Activated T-helper 2 cell treated with anti-CD3 and anti-CD28 coated beads, Interferon-gamma antibody, Interleukin-2, Interleukin-4, amounts not matched to agents 10 μg/mL and 5 μg/mL and 100 μg/mL, durations not matched to agents 14 hours and 24 hours and 36 hours (primary cell): ENCODE measurements at places on chromosomes 6 and 20.

DNA sequence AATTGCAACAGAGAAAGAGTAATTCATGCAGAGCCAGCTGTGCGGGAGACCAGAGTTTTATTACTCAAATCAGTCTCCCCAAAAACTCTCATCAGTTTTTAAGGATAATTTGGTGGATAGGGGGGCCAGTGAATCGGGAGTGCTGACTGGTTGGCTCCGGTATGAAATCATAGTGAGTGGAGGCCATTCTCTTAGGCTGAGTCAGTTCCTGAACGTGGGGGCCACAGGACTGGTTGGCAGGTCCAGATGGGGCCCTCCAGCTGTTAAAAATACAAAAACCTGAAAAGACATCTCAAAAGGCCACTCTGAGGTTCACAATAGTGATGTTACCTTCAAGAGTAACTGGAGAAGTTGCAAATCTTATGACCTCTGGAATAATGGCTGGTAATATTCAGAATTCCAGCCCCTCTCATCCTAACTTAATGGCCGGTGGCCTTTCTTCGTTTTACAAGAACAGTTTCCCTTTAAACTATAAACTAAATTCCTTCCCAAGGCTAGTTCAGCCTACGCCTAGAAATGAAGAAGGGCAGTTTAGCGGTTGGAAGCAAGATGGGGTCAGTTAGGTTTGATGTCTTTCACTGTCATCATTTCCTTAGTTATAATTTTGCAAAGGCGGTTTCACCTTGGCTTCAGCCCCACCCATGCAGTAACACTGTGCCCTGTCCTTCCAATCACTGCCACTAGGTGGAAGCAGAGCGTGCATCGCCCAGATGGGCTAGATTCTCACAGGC lies 6.8 kb upstream of the MICA start:
- no peaks in the 10 kb centered on the region for H3K36me3 ChIP-seq
- H3K4me1 ChIP-seq: peaks cover 26% of the 10 kb centered on the region

GRCh38 chr6:170347091-170347490 lies 40.5 kb downstream of the FAM120B start:
- peak overlapping the region; percentile 58 for H3K27ac ChIP-seq
- peaks cover 65% of the 10 kb centered on the region for H3K36me3 ChIP-seq
- no peak overlapping the region for H3K4me3 ChIP-seq
- peaks cover 28% of the 10 kb centered on the region for H3K4me1 ChIP-seq
- no peaks in the 10 kb centered on the region for H3K27me3 ChIP-seq
- DNase-seq: no peak

DNA sequence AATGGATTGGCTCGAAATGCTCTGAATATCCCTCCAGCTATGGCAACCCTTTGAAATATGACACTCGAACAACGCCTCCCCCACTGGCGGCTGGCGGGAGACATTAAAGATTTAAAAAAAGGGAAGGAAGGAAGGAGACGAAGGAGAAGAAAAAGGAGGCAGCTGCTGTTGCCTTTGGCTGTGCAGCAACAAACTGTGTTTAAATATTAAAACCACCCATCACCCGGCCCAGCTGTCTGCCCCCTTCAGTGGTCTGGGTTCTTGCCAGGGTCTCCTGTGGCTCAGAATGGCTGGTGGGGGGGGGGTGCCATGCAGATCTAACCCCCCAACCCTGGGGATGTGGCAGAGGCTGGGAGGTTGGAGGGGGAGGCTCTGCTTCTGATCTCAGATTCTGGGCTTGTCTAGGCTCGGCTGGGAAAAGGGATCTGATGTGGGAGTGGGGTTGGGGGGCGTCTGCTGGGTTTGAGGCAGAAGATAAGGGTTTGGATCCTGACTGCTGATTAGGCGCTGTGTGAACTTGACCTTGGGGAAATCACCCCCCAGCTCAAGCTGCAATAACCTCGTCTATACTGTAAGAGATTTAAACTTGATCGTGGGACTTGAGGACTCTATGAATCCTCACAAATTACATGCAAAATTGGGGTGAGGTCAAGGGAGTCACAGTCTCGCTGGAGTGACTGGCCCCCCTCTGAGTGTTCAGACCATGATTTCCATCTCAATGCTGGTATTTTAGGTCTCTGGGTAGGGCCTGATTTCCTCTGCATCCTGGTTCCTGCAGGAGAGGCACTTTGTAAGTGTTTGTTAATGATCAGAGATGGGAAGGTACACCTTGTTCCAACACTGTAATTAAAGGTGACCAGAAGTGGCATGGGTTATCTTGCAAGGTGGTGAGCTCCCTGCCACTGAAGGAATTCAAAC lies 40.3 kb upstream of the BLCAP start:
- H3K27me3 ChIP-seq: peaks cover 39% of the 10 kb centered on the region
- no peak overlapping the region for H3K27ac ChIP-seq
- H3K4me1 ChIP-seq: no peaks in the 10 kb centered on the region
- DNase-seq: no peak
- H3K4me3 ChIP-seq: no peak overlapping the region

DNA sequence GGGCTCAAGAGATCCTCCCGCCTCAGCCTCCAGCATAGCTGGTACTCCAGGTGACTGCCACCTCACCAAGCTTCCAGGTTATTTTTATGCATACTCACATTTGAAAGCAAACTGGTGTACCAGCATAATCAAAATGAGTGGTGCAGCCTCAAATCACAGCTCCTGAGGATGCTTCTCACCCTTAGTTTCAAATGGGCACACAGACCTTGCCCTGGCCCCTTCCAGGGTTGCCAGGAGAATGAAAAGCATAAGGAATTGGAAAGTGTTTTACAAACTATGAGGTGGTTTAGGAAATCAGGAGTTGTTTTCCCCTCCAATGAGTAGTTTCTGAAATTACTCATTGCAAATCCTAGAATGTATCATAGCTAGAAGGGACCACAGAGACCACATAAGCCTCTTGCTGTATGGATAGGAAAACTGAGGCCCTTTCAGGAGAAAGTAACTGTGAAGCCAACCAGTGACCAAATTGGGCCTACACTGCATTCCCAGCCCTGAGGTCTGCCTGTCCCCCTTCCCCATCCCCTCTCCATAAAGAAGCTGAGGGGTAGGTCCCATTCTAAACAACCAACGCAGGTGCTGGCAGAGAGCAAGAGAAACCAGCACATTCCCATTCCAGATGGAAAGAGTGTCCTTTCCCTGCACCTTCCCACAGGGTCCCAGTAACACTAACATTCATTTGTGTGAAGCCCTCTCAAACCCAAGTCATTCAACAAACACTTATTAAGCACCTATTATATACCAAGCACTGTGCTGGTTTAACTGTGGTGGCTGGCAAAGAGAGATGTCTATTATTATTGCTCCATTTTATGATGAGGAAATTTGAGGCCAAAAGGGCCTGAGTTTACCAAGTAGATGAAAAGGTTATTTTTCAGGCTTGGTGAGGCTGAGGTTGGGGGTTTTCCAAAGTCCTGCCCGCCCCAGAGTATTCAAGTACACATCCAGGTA lies 2.1 kb upstream of the E2F1 start:
- peaks cover 12% of the 10 kb centered on the region for H3K36me3 ChIP-seq
- peaks cover 54% of the 10 kb centered on the region for H3K4me1 ChIP-seq
- H3K4me3 ChIP-seq: no peak overlapping the region
- no peaks in the 10 kb centered on the region for H3K27me3 ChIP-seq

DNA sequence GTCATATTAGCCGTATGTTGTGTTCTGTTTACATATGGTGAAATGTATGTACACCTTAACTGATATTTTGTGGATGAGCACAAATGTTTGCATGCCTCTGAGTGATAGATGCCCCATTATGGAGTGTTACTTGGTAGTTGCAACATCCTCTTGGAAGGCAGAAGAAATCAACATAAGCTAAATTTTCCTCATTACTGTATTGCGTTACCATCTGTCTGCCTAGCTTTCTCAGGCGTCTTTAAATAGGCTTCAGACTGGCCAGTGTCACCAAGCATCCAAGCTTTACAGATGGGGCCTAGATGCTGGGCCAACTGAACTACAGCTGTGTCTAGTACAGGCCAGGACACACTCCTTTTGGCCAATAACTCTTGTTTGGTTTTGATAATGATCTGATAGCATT lies 250.6 kb downstream of the SAMD5 start:
- no peaks in the 10 kb centered on the region for H3K27me3 ChIP-seq
- H3K27ac ChIP-seq: no peak overlapping the region
- no peak for DNase-seq
- no peaks in the 10 kb centered on the region for H3K4me1 ChIP-seq

GRCh38 chr20:42790111-42790510 lies 399.6 kb downstream of the PTPRT start:
- no peaks in the 10 kb centered on the region for H3K4me1 ChIP-seq
- DNase-seq: no peak
- H3K27ac ChIP-seq: no peak overlapping the region
- H3K27me3 ChIP-seq: no peaks in the 10 kb centered on the region
- H3K36me3 ChIP-seq: no peaks in the 10 kb centered on the region
- H3K4me3 ChIP-seq: no peak overlapping the region

- no peak overlapping the region for H3K27ac ChIP-seq
- peaks cover 13% of the 10 kb centered on the region for H3K36me3 ChIP-seq
- H3K27me3 ChIP-seq: no peaks in the 10 kb centered on the region
- no peak for DNase-seq
Observed at GRCh38 chr20:64269604-64270411, 14.3 kb downstream of the PCMTD2 start.

GRCh38 chr6:34095136-34095505 lies 50.8 kb downstream of the GRM4 start:
- peaks cover 17% of the 10 kb centered on the region for H3K27me3 ChIP-seq
- no peak for DNase-seq
- no peaks in the 10 kb centered on the region for H3K36me3 ChIP-seq
- H3K4me3 ChIP-seq: no peak overlapping the region
- no peaks in the 10 kb centered on the region for H3K4me1 ChIP-seq

- no peaks in the 10 kb centered on the region for H3K27me3 ChIP-seq
- H3K4me1 ChIP-seq: no peaks in the 10 kb centered on the region
- H3K27ac ChIP-seq: no peak overlapping the region
- no peak overlapping the region for H3K4me3 ChIP-seq
Observed at GRCh38 chr6:14499841-14500240, 382.3 kb downstream of the CD83 start.

DNA sequence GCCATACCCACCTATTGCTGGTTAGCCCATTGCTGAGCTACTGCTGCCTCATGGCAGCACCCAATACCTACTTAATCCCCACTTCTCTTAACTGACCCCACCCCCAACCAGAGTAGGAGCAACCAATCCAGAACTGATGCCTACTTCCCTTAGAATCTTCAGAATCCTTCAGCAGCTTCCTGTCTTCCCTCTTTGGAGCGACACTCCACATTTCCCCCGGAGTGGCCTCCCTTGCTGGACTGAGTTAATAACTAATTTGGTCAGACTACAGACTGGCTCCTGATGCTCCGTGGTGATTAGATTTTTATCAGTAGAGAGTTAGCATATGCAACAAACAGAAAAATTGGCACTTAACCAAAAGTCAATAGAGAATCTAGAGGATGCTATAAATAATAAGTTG lies 51.2 kb upstream of the UBR2 start:
- H3K4me3 ChIP-seq: no peak overlapping the region
- no peak for DNase-seq

- no peaks in the 10 kb centered on the region for H3K27me3 ChIP-seq
- H3K36me3 ChIP-seq: no peaks in the 10 kb centered on the region
- no peak for DNase-seq
- H3K4me3 ChIP-seq: no peak overlapping the region
- no peaks in the 10 kb centered on the region for H3K4me1 ChIP-seq
- H3K27ac ChIP-seq: no peak overlapping the region
Observed at GRCh38 chr20:17735206-17735804, 35.5 kb downstream of the BANF2 start.

GRCh38 chr6:135667691-135668455 lies 170.3 kb upstream of the AHI1 start:
- DNase-seq: no peak
- no peaks in the 10 kb centered on the region for H3K27me3 ChIP-seq
- H3K4me1 ChIP-seq: peaks cover 31% of the 10 kb centered on the region
- no peak overlapping the region for H3K27ac ChIP-seq
- H3K4me3 ChIP-seq: no peak overlapping the region

DNA sequence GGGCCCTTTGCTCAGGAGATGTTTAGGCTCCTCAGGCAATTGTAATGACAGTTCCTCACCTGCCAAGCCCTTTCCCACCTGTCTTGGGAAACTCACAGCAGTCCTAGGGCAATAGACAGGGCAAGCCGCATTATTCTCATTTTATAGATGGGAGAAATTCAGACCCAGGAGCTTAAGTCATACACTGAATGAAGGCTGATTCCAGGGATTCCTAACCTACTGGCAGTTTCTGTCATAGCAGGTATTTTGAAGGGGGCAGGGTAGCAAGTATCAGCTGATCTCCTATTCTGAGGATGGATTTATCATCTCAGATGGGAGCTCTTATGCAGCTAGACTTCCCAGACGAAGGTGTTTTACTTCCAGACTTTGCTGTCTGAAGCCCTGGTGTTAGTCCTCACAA lies 61.4 kb upstream of the MYL9 start:
- H3K27ac ChIP-seq: no peak overlapping the region
- no peaks in the 10 kb centered on the region for H3K27me3 ChIP-seq
- H3K4me3 ChIP-seq: no peak overlapping the region
- no peaks in the 10 kb centered on the region for H3K36me3 ChIP-seq
- peaks cover 2% of the 10 kb centered on the region for H3K4me1 ChIP-seq

DNA sequence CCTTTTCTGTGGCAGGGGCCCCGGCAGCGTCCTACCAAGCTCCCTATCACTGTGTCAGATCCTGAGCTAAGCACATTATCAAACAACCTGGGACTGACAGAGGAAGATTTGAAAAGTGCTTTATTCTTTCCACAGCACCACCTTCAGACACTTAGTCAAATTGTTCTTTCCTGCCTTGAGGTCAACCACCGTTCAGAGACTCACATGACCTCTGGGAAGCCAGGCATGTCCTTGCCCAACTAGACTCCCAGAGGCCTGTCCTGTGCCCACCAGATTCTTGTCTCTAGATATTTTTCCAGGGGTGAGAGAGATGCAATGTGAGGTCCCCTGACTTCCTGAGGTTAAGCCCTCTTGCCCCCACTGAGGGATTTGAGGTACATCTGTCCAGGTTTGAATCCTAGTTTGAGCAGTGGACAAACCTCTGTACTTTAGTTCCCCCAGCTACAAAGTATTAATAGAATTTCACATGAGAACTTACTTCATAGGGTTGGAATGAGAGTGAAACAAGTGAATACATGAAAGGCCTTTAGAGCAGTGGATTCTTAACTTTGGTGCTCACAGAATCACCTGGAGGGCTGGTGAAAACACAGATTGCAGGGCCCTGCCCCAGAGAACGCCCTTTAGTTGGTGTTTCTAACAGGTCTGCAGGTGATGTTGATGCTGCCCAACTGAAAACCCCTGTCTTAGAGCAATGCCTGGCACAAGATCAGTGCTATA lies 179.8 kb downstream of the CLIC5 start:
- H3K4me1 ChIP-seq: peaks cover 63% of the 10 kb centered on the region
- peak overlapping the region; percentile 85 for H3K27ac ChIP-seq
- no peaks in the 10 kb centered on the region for H3K27me3 ChIP-seq
- DNase-seq: no peak
- peak overlapping the region; percentile 58 for H3K4me3 ChIP-seq
